ENCODE measurements at places on chromosomes 4 and X.

GRCh38 chrX:23901060-23901459 lies 6.7 kb downstream of the APOO start:
- DNase-seq: no peak

GRCh38 chr4:79652738-79653137 lies 244.7 kb upstream of the GK2 start:
- DNase-seq: no peak

DNA sequence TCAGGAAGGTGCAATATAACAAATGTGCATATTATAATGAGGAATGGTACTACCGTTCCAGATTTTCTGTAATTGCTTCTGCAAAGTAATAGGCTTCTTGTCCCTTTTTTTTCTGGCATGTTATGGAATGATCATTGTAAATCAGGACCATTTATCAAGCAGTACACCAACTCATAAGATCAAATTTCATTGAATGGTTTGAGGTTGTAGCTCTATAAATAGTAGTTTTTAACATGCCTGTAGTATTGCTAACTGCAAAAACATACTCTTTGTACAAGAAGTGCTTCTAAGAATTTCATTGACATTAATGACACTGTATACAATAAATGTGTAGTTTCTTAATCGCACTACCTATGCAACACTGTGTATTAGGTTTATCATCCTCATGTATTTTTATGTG lies 12.6 kb downstream of the IBSP start:
- DNase-seq: no peak

DNA sequence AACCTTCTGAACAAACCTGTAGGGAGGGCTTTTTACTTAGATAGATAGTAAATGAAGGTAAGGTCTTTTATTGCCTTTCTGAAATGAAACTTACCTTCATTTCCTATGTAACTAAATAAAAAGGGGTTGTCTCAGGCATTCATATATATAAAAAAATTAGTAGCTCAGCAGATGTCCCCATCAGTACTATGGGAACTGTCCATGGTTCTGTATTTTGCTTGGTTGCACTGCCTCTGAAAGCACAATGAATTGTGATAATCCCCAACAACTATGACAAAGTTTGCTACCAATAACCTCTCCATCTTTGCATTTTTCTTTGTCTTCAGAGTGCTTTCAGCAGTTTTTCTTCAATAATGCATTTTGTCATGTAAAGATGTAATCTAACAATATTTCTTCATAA lies 222.4 kb downstream of the SLIT2 start:
- DNase-seq: no peak

DNA sequence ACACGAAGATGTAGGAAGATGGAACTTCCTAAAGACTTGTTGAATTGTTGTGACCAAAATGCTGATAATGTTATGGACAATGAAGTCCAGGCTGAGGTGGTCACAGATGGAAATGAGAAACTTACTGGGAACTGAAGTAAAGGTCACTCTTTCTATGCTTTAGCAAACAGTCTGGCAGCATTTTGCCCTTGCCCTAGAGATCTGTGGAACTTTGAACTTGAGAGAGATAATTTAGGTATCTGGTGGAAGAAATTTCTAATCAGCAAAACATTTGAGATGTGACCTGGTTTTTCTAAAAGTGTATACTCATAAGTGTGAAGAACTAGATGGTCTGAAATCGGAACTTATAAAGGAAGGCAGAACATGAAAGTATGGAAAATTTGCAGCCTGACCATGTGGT lies 1785.9 kb downstream of the PCDH7 start:
- DNase-seq: no peak

DNA sequence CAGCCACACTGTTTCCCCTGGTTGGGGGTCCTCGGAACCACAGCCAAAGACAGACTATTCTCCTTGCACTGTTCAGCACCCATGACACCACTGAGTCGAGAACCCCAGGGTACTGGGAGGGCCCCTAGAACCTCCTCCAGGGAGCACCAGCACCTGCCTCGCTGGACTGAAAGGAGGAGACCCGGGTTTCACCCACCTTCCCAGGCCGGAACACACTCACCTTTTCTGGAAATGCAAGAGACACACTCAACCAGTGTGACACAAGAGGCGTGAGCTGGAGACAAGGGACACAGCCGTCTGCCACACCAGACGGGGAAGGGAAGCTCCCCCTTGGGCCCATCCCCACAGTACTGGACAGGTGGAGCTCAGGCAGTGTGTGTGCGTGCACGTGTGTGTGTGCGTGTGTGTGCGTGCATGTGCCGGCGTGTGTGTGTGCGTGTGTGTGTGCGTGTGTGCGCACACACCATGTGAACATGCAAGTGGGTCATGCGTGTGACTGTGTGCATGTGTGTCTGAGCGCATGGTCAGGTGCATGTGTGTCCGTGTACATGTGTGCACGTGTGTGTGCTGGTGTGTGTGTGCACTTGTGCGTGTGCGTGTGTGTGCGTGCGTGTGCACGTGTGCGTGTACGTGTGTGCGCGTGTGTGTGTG lies 128.8 kb upstream of the NKX1-1 start:
- DNase-seq: no peak

DNA sequence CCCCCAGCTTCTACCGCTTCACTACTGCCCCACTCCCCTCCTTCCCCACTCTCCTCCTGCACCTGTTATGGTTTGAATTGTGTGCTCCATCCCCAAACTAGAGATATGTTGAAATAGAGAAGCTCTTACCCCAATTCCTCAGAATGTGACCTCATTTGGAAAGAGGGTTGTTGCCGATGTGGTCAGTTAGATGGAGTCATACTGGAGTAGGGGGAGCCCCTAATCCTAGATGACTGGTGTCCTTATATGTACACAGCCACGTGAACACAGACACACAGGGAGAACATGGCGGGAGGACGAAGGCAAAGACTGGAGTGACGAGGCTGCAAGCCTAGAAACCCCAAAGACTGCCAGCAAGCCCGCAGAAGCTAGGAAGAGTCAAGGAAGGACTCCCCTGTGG lies 84.3 kb downstream of the FHDC1 start:
- no peak for DNase-seq

- no peak for DNase-seq
Observed at GRCh38 chr4:134862116-134862515, 660.5 kb upstream of the PABPC4L start.

GRCh38 chr4:89914609-89915550 lies 20.2 kb downstream of the MMRN1 start:
- DNase-seq: no peak

- DNase-seq: no peak
Observed at GRCh38 chrX:107678957-107679740, 50.8 kb downstream of the PRPS1 start.

DNA sequence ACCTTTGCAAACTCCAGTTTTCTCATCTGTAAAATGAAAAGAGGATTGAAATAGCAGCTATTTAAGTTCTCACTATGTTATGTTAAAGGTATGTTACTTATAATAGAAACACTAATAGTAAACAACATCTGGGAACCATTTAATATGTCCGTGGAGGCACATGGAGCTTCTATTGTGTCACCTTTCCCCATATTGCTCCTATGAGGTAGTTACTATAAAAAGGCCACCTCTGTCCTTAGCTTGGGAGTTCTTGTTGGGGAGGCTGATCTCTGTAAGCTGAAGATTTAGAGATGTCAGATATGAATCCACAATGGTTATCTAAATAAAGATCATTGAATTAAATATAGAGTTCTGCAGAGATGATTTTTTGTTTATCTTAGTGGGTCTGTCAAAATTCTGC lies 125.2 kb downstream of the FHIP1A start:
- no peak for DNase-seq

GRCh38 chrX:132774010-132774714 lies 184.3 kb downstream of the HS6ST2 start:
- no peak for DNase-seq

DNA sequence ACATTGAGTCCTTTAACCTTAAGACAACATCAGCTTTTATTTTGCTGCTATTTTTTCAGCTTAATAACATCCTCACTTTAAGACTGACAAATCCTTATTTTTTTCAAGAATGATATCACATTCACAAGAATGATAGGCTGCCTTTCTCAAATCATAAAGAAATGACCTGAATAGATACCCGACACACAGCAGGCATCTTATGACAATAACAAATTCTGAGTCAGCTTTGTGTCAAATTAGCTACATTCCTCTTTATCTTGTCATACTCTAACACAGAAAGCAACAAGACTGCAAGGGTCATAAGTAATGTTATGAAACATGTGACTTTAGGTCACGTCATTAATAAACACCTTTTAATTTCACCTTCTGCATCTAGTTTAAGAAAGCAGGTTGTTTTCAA lies 2387.6 kb downstream of the PCDH7 start:
- DNase-seq: no peak

DNA sequence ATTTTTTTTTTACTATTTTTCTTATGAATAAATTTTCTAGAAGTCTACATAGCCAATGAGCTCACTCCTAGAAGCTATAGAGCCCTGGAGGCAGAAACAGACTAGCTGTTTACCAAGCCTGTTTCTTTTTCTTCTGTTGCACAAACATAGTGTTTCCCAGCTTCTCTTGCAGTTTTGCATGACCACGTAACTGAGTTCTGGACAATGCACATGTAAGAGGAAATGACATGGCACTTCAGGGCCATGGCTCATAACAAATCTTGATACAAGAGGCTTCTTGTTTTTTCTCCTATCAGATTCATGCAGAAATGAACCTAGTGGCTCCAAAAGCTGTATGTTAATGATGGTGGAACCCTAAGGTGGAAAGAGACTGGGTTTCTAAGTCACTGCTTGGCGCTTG lies 127.4 kb downstream of the ZNF330 start:
- no peak for DNase-seq

DNA sequence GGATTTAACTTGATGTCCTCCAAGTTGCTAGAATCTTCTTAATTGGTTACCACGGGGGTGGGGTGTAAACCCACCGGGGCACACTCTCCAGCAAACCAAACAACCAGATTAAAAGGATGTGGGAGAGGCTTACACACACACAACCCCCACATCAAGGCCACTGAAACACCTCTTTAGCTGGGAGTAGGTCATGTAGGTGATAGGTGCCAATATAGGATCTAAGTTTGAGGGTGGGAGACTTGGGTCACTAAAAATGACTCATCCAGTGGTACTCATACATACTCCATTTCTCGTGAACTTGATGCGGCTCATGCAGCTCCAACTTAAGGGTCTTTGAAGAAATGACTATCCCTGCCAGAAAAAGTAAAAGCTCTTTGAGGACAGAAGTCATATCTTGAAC lies 20.5 kb upstream of the CD40LG start:
- no peak for DNase-seq

DNA sequence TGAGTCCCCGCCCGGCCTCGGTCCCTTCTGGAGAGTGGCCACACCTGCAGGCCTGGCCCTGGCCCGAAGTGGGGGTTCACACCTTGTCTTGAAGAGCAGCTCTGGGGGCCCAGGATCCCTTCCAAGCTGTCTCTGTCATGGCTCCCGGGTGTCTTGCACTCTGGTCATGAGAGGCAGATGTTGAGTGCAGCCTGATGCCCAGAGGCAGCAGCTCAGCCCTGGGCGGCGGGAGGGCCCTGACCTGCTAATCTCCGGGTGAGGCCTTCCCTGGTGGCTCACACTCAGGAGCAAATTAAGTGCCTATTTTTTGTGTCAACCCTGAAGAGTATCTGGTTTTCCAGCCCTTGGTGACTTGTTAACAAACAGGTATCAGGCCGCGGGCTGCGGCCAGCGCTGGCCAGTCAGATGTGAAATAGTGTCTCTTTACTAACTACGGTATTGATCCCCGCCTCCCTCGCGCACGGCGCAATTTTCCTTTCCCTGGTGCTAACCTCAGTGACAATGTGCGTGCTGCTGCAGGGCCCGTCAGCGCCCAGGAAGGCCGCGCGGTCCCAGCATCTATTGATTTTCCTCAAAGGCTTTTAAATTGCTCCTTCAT lies 24.2 kb downstream of the NKX1-1 start:
- DNase-seq: no peak

GRCh38 chr4:174856926-174857800 lies 28.1 kb upstream of the GLRA3 start:
- no peak for DNase-seq

Data from stimulated activated CD8-positive, alpha-beta memory T cell treated with anti-CD3 and anti-CD28 coated beads, Interleukin-4, amount 100 ng/mL, for 4 hours (primary cell).